ENCODE measurements at places on chromosomes 3 and 15. TPM values are rescaled to one million over a fixed set of nuclear protein-coding genes. Genes with fewer than 3 reads are reported as not detected.

- DNase-seq, result no peak
Measured at GRCh38 chr3:135103917-135104316, 308.9 kb downstream of the EPHB1 start.

- DNase-seq, result no peak
Measured at GRCh38 chr15:92184142-92184541, 209.5 kb upstream of the ST8SIA2 start.

- no peak for DNase-seq
Measured at GRCh38 chr15:63441266-63441665, 59.6 kb upstream of the CA12 start.

Gene CD200
- 0.92 TPM for total RNA-seq

DNA sequence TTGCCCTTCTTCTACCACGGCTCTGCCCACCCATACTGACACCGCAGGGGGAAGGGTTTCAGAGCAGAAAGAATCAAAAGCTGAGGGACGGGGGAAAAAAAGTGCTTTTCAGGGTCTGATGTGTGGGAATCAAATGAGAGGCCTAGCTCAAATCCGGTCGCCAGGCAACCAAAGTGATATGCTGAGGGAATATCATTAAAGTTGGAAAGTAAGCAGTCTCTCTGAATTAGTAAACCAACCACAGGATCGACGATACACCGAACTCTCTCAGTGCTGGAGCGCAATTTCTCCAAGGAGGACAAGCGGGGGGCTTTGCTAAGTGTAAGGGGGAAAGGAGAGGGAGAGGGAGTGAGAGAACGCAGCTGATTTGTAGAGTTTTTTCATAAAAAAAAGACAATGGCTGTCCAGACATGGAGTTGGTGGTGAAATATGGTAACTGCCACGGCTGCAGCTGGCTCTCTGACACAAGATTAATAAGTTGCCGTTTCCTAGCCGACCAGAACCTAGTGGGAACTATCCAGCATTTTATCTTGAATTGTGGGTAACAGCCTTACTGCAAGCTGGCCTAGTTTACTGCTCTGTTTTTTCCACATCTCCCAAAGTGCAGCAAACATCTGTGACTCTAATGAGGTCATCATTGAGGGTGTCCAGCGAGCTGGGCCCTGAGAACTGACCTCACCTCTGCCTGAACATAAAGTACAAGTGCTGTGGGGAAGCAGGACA is 530.2 kb downstream of the SOX2 start:
- peak; percentile 74 for DNase-seq

Gene PLA1A
- 2.0 TPM for total RNA-seq

GRCh38 chr3:196135693-196136639 is 54.1 kb upstream of the TFRC start:
- no peak for DNase-seq

DNA sequence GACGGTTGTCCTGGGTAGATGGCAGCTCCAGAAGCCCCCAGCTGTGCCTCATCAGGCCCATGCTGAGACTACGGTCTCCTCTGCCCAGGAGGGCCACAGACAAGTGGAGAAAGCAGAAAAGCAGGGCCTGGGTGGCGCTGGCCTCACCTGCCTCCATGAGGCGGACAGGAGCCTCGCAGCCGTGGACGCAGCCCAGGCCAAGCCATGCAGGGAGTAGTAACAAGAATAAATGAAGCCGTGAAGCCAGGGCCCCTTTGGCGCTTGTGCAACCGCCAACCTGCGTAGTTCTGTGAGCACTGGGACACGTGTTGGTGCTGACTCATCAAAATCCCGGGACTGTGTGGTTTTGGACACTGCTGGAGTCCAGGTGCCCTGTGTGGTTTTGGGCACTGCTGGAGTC is 12.3 kb upstream of the MUC4 start:
- no peak for DNase-seq

Gene SNTN
- total RNA-seq, result not detected

GRCh38 chr3:38140326-38141172 is 2.1 kb downstream of the MYD88 start:
- DNase-seq, result peak; percentile 32

GRCh38 chr3:105755121-105755886 is 113.5 kb downstream of the CBLB start:
- no peak for DNase-seq

GRCh38 chr3:138344754-138345153 is 3.6 kb upstream of the MRAS start:
- DNase-seq, result no peak

Gene PAK6
- 10.1 TPM for total RNA-seq

Gene RAF1
- 144 TPM for total RNA-seq

- DNase-seq, result no peak
Measured at GRCh38 chr15:75230016-75230343, 28.2 kb upstream of the GOLGA6C start.

- DNase-seq, result no peak
Measured at GRCh38 chr15:68414591-68414990, 17.4 kb downstream of the ITGA11 start.

- DNase-seq, result no peak
Measured at GRCh38 chr3:42032693-42033349, 58.3 kb upstream of the TRAK1 start.

DNA sequence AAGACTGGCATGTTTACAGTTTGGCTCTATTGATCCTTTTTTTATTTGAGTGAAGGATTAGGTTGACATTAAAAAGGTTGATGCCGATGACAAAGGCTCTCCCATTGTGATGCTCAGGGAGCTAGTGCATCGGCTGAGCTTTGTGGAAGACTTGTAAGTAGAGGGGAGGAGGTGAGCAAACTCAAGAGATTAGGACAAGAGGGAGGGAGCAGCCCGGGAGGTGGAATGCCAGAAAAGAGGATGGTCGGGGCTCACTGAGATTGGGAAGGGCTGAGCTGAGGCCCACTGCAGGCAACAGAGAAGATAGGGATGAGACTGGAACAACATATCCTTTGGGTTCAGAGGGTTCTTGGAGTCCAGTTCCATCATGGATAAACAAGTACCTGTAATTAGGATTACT is 26.5 kb upstream of the PSMD6 start:
- DNase-seq, result no peak

- no peak for DNase-seq
Measured at GRCh38 chr15:66591322-66591862, 25.6 kb upstream of the LCTL start.

DNA sequence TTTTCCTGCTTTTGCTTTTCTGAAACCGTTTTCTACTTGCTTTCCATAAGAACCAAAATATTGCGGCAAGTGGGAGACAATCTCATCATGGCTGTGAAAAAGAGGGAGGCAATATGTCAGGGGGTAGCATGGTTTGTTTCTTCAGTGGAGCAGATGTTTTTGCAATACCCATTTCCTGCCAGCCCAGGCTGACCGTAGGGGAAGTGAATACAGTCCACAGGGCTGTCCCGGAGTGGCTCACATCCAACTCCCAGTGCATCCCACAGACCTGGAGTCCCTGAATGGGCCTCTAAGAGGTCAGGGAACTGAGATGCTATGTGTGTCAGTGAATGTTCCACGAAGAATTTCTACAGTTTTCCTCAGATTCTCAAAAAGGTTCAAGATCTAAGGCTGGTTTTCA is 69.6 kb downstream of the EPHB1 start:
- no peak for DNase-seq

DNA sequence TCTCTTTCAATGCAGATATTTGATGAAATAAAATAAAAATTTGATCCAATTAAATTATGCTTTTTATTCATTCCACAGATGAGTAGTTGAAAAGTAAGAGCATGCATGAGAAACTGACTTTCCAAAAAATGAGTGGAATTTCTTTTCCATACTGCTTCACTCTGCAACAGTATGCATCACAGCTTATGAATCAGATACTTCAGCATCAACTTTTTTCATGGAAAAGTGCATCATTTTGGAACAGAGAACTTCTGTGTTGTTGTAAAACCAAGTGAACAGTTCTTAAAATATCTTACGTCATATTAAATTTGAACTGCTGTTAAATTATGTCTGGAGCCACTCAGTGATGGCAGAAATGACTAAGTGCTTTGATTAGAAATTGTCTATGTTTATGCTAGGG is 16.7 kb upstream of the SLC7A14 start:
- DNase-seq, result no peak

DNA sequence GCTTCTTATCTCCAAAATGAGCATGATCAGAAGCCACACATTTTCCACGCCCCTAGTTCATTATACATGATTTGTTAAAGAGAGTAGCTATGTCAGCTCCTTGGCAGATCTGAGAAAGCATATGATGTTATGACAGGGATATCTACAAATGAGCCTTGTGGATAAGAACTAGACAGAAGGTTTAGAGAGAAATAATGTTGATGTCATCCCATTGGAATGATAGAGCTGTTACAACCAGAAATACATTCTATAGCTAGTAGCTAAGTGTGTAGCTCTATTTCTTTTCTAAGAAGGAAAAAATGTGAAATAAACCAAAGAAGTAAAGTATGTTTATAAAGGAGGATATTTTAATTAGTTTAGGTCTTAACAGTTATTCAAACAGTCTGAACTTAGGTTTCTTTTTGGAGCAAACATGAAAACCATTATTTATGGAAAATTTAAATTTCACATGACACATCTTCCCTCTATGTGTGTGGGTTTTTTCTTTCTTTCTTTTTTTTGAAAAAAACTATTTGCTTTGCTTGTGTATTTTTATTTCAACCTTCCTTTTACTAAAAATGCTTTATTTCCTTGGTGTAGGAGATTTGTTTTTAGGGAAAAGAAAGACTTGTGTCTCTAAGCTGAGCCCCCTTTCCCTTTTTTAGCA is 167.7 kb downstream of the GHSR start:
- no peak for DNase-seq

- no peak for DNase-seq
Measured at GRCh38 chr3:16056217-16056616, 118.3 kb upstream of the GALNT15 start.

Measured in Right ventricle myocardium inferior (tissue), 1 donor.